Lung microvascular endothelial cell (primary cell): ENCODE measurements at places on chromosomes 6 and 20. TPM values are rescaled to one million over a fixed set of nuclear protein-coding genes. Genes with fewer than 3 reads are reported as not detected.

MSH5 gene
- 1.4 and 2.6 TPM in 2 replicates for total RNA-seq

- peak; percentile 49 for DNase-seq
Observed at GRCh38 chr6:160102956-160103824, 18.4 kb upstream of the SLC22A1 start.

SIGLEC1 gene
- total RNA-seq: not detected in 2 replicates

- no peak for DNase-seq
Observed at GRCh38 chr6:36244641-36245280, 25.1 kb upstream of the PNPLA1 start.

PTCRA gene
- total RNA-seq: not detected in 2 replicates

DNA sequence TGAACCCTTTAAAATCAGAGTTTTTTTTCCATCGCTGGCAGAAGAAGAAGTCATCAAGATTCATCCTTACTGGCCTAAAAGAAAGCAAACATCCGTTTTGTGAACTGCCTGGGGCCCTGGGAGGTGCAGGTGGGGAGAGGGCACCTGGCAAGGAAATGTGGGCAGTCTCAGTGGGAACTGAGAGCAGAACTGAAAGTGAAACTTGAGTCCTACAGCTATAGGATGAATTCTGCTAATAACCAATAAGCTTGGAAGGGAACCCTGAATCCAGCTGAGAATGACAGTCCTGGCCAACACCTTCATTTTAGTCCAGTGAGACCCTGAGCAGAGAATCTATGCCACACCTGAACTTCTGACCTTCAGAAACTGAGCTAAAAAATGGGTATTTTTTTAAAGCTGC lies 130.1 kb upstream of the ASCC3 start:
- DNase-seq: no peak

PHIP gene
- 13.3 and 16.1 TPM in 2 replicates for total RNA-seq

GRCh38 chr20:20881808-20882207 lies 169.4 kb upstream of the RALGAPA2 start:
- no peak for DNase-seq

- peak; percentile 70 for DNase-seq
Observed at GRCh38 chr6:28673787-28674671, 148.3 kb downstream of the GPX5 start.

CD24 gene
- under 0.01 TPM in 1 of 2 replicates, not detected in the other for total RNA-seq

GRCh38 chr6:20564269-20564668 lies 30.0 kb downstream of the CDKAL1 start:
- DNase-seq: peak; percentile 37

DNA sequence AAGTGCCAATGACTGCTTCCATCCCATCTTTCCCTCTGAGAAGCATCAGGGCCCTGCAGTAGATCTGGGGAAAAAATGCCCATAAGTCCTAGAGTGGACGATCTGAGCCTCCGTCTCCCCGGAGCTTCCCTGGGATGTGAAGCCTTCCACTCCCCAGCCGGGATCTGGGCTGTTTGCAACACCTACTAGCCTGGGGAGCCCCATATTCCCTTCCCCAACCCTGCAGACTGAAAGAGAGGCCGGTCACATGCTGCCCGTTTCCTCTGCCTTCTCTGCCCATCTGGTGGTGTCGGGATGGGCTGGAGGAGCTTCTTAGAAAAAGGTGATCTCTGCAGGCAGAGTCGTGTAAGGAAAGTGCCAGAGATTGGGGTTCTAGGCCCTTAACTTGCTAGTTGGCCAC lies 1.1 kb downstream of the SNPH start:
- no peak for DNase-seq

DNA sequence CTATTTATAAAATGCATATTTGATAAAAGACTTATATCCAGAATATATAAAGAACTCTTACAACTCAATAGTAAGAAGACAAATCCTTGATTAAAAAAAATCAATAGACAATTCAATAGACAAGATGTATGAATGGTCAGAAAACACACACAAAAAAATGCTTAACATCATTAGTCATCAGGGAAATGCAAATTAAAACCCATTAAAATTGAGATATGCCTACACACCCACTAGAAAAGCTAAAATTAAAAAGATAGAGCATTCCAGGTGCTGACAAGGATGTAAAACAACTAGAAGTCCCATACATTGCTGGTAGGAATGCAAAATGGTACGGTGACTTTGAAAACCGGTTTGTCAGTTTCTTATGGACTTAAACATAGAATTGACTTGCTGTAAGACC lies 127.1 kb downstream of the TFAP2B start:
- DNase-seq: no peak

ENPP5 gene
- not detected in 2 replicates for total RNA-seq

GRCh38 chr6:162733489-162733888 lies 5.7 kb downstream of the PACRG start:
- no peak for DNase-seq

GRCh38 chr6:20279051-20279450 lies 66.8 kb upstream of the MBOAT1 start:
- no peak for DNase-seq

RAET1E gene
- total RNA-seq: under 0.01 TPM in 1 of 2 replicates, not detected in the other

GRCh38 chr6:16849988-16850680 lies 88.9 kb upstream of the ATXN1 start:
- DNase-seq: no peak

- no peak for DNase-seq
Observed at GRCh38 chr6:152201120-152201519, 393.6 kb downstream of the ESR1 start.

- peak; percentile 76 for DNase-seq
Observed at GRCh38 chr20:6142348-6142993, 19.6 kb upstream of the FERMT1 start.

GRCh38 chr20:7264137-7264536 lies 496.7 kb downstream of the BMP2 start:
- DNase-seq: no peak

SGK2 gene
- total RNA-seq: not detected in 2 replicates

DNA sequence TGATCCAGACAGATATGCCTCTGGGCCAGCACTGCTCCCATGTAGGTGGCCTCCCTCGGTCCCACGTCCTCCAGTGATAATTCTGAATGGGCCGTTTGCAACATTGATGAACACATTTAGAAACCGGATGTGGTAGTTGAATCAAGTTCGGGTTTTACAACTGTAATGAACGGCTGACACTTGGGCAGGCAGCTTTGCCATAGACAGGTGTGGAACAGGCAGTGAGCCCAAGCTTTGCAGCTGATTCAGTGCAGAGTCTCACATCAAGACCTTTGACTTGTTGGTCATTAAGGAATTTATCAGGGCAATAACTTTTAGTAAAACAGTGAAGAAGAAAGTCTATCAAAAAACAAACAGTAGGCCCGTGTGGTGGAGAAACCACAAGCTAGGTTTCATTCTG lies 466.6 kb upstream of the AGPAT4 start:
- no peak for DNase-seq

DNA sequence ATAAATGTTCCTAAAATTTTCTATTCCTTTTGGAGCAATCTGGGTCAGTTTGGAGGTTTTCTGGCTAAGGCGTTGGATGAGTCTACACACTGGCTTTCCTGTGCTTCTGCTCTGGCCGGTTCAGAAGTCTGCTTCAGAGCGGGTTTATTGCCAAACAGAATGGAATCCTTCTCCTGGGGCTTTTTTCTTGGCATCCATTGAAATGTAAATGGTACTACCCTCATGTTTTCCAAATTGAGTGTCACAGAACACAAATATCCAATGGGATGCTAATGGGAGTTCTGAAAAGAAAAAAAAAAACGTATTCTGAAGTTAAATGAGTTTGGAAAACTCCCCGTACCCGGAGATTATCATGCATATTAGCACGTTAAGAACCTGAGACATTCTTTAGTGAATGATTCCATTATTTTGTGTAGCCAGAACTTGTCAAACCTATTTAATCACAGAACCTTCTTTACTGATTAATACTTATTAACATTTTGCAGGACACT lies 930.3 kb downstream of the QKI start:
- DNase-seq: no peak

DNA sequence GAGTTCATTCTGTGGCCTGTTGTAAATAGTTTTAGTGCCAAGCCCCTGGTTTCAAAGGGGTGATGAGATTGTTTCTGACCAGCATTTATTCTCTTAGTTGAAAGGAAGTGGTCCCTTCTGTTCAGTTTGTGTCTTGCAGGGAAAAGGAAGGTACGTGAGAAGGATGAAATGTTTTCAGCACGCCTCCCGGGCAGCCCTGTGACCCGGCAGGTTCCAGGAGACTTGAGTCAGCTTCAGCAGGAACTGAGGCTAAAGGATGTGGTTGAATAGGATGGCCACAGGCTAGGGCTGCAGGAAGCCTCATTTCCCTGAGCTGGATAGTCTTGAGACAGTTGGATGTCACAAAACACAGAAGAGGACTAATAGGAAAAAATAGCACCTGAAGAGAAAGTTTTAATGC lies 132.4 kb upstream of the SYNDIG1 start:
- no peak for DNase-seq

GRCh38 chr6:68575765-68576439 lies 59.2 kb upstream of the ADGRB3 start:
- DNase-seq: no peak

CEP57L1 gene
- total RNA-seq: 11.1 and 12.9 TPM in 2 replicates

DNA sequence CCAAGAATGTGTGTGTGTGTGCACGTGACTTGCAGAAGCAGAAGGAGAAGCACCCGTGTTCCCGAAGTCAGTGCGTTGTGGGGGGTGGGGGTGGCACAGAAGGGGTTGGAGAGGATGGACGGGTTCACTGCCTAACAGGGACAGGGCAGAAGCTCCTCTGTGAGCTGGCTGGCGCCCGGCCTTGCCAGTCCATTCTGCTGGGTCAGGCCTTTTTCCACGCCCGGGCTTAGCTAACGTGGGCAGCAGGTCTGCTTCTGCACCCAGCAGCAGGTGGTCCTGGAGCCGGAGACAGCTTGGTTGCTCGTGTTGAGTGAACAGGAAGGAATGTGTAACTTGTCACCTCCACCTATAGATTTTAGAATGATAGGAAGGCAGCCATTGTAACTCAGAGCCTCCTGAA lies 374.4 kb downstream of the CDH4 start:
- no peak for DNase-seq
